ENCODE measurements at places on chromosomes 11 and 22.

DNA sequence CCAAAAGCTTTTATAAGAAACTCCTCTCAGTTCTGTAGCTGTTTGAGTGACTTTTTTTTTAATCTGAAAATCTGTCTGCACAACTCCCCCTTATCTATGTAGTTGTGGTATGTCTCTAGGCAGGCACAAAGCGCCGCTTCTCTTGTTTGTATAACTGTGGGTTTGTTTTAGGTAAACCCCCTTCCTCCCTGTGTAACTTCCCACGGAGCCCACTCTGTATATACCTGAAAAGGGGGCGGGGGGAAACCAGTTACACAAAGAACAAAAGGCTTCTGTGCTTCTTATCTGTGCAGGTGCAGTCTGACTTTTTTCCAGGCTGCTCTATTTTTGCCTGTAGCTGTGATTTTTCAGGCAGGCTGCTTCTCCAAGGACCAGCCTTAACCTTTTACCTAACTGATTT, 13.2 kb downstream of the OR10AG1 start:
- no peak for DNase-seq

GRCh38 chr11:98701541-98701940, 319.2 kb upstream of the CNTN5 start:
- no peak for DNase-seq

DNA sequence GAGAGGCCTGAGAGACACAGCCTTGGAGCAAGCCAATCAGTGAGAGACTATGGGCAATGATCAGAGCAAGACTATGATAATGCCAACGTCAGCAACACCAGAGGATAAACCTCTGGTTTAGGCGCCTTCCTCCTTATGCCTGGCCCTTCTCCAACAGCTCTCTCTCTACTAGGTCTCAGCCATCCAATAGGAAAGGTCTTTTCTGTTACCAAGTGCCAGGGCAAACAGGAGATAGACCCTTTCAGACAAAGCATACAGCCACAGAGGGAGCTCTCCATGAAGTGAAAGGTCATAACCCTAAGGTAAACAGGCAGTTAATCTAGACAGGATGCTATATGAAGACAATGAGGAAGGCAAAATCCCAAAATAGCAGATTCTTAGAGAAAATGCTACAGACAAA, 9.5 kb downstream of the STK33 start:
- no peak for DNase-seq

GRCh38 chr22:17102297-17102667, 17.5 kb downstream of the IL17RA start:
- DNase-seq, result no peak

- no peak for DNase-seq
Measured at GRCh38 chr22:44588348-44588747, 90.3 kb upstream of the RTL6 start.

DNA sequence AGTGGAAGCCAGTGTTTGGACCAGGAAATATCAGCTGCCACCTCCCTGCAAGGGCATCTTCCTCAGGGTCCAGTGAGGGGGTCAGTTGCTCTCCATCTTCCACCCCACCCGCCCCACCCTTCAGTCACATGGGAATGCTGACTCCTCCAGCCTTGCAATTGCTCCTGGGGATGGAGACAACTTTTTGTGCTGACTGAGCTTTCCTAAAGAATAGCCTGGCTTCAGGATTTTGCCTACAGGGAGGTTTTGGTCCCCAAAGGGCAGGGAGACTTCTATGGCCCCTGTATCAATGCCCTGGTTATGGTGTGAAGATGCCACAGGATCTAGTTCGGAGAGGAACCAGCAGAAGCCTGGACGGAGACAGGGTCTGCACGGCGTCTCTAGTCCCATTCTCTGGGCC, 124.0 kb upstream of the LMO1 start:
- DNase-seq, result no peak

DNA sequence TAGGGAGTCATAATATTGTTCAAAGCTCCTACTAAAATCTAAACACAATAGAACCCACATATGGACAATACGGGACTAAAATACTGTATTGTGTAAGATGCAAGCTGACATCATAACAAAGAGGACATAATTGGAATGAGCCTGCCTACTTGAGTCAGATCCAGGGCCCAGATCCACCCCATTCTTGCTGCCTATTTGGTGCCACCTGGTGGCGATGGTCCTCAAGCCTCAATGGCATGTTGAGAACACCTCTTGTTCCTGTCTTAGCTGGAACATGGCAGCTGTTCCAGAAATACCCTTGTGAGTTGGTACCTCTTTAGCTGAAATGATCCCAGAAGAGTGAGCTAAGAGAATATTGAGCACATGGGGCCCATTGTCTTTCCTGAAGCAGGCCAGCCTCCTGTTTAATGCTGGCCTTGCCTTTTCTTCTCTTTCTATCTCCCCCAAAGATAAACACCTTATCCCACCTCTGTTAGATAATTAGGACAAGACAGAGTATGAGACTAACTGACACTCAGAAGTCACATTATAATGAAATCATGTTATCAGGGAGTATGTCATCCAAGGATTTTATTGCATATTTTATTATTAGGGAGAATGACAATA, 680.9 kb upstream of the ANO5 start:
- DNase-seq, result no peak

DNA sequence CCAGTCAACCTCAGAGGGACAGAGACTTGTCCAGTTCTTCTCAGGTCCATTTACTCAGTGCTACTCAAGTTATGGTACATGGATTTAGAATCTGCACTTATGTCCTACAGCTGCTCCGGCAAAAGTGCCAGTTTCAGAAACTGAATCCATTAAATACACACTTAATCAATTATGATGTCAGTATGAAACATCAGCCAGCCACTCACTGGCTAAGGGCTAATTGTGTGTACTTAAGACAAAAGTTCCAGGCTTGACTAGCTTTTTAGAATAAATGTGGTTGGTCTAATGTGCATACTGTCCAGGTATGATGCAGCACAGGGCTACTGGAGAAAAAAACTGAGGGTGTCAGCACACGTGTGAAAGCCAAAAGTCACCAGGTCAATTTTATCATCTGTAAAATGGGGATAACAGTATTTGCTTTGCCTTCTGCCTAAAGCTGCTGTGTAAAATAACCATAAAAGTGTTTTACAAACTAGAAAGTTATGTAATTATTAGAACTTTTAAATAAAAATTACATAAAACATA, 55.4 kb upstream of the CYP2D6 start:
- DNase-seq, result no peak

DNA sequence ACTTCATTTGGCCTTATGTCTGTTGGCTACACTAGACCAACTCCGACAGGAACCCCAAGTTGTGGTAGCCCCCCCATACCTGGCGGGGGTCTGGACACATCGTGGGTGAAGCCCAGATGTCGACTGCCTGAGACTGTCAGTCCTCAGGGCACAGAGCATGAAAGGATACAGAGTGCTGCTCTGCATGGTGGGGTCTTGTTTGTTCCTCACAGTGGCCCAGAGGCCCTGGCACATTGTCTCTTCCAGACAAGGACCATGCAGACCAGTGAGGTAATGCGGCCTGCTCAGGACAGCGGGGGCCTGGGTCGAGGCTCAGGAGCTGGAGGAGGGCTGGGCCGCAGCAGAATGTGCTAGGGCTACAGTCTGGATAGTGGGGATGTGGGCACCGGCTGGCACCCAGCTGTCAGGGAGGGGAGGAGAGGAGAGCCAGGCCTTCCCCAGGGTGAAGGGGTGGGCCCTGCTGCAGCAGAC, 14.6 kb downstream of the CAPN5 start:
- DNase-seq, result no peak

- no peak for DNase-seq
Measured at GRCh38 chr11:64713016-64713707, 9.8 kb downstream of the NRXN2 start.

DNA sequence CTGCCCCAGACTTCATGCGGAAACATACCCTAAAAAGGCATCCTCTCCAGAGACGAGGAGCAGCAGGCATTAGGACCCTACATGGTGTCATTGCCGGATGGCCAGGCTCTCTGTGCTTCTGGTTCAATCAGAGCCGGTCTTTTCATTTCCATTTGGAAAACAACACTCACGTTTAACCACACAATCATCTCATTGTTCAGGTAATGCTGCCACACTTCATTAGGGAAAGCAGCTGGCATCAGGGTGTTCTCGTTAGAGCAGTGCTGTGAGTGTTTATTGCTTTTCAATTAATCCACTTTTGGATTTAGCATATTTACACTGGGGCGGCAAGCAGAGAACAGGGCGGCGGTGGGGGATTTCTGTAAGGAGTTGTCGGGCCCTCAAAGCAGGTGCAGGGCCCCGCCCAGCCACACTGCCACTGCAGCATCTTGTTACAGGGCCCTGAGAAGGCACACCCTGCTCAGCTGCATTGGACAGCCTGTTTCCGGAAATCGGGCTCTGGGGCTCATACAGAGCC, 338.6 kb downstream of the SHANK2 start:
- no peak for DNase-seq

DNA sequence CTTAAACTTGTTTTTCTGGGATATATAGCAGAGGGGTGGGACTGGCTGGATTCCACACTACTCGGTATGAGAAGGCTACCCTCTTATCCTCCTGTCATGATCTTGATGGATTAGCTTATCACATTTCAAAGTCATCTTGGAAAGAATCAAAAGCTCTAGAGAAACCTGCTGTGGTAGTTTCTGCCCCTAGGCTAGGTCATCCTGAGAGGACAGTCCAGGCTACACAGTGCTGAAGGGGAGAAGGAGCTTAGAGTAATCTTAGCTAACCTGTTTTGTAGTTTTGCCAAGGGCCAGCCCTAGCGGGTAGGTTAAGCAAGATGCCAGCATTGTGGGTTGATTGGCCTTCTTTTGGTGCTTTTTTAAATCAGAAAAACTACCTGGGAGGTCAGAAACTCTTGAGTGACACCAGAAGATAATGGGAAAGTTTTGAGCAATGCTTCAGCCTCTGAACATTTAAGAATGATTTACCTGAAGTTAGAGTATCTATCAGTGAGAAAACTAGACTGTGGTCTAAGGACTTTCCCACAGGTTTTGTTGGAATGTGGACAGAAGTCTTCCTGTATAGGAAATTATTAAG, 21.3 kb downstream of the PIWIL4 start:
- no peak for DNase-seq

DNA sequence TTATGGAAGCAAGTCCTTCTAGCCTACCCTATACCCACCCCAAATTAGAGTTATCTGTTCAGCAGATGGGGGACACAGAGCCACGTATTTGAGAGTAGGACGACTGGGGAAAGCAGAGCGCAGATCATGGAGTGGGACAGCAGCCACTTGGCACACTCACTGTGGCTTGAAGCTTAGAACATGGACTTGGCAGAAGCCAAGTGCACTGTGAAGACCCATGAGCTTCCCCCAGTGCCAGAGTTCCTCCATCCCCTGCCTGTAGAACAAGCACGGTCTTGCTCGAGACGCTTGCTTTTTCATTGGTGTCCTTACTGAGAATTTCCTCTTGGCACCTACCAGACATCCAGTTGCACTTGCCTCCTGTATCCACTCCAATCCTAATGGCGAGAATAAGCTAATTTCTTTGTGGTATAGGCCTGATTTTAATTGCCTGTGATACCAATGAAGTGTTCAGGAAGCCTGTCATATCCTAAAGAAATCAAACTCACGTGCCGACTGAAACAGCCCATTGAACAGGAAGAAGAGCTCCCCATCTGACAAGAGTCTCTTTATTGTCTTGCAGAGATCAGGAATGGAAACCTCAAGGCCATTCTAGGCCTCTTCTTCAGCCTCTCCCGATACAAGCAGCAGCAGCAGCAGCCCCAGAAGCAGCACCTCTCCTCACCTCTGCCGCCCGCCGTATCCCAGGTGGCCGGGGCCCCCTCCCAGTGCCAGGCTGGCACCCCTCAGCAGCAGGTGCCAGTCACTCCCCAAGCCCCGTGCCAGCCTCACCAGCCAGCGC, 166.9 kb downstream of the NAV2 start:
- DNase-seq, result no peak

- DNase-seq, result no peak
Measured at GRCh38 chr11:119134389-119134978, 13.1 kb downstream of the HINFP start.

DNA sequence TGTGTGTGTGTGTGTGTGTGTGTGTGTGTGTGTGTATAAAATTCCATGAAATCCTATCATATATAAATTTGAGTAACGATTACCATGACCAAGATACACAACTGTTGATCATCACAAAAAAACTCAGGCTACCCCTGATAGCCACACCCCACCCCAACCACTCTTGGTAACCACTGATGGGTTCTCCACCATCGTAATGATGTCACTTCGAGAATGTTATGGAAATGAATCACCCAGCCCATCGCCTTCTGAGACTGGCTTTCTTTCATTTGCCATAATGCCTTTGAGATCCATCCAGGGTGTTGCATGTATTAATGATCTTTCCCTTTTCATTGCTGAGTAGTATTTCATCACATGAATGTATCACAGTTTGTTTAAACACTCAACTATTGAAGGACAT, 496.0 kb downstream of the MIAT start:
- no peak for DNase-seq

- DNase-seq, result no peak
Measured at GRCh38 chr11:44623731-44624491, 58.4 kb downstream of the CD82 start.

GRCh38 chr11:78737891-78738290, 163.2 kb upstream of the NARS2 start:
- DNase-seq, result no peak

DNA sequence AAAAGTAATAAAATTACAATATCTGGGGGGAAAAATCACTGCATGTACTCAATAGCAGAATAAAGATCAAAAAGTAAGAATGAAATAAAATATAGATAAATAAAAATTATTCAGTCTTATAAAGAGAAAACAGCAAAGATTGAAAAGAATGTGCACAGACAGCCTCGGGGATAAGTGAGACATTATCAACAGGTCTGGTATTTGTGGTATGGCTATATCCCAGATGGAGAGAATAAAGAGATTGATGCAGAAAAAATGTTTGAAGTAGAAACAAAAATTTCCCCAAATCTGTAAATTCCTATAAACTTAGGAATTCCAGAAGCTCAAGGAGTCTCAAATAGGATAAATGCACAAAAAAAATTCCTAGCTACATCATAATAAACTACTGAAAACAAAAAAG, 74.5 kb upstream of the LUZP2 start:
- DNase-seq, result no peak

DNA sequence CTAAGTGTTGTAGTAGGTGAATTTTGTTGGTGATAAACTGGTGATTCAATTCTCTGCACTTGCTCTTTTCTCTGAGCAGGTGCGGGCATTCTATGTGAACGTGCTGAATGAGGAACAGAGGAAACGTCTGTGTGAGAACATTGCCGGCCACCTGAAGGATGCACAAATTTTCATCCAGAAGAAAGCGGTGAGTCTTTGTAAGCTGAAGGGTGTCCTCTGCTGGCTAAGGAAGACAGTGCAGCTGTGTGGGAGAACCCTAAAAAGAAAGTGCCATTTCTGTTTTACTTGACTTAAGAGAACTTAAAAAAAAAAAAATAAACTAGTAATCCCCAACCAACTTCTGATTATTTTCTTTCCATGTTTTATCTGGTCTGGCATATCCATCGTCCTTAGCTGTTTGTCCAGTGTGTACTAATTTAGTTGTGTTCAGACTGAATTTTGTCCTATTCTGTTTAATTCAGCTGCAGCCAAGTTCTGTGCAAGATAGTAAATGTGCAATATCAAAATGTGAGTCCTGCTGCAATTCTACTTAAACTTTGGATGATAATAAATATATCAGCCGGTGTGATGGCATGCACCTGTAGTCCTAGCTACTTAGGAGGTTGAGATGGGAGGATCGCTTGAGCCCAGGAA, 29.6 kb downstream of the CAT start:
- no peak for DNase-seq

Data from urinary bladder (tissue), 4 donors.